Upper lobe of right lung (tissue), 1 donor: ENCODE measurements at places on chromosomes 16 and 17. TPM values are rescaled to one million over a fixed set of nuclear protein-coding genes. Genes with fewer than 3 reads are reported as not detected.
A peak's percentile ranks its signal among the peaks of the same experiment; 100 is the strongest.

Gene RAMP2
- 114 TPM for total RNA-seq

Gene TOM1L1
- 33.6 TPM for total RNA-seq

Gene SLC7A6
- 61.9 TPM for total RNA-seq

Gene OR1A1
- not detected for total RNA-seq

Gene AGRP
- total RNA-seq: 4.9 TPM

Gene SCARF1
- 48.5 TPM for total RNA-seq

Gene ADAD2
- total RNA-seq: 0.52 TPM

Gene TVP23A
- 0.69 TPM for total RNA-seq

Gene TCAP
- 5.3 TPM for total RNA-seq

Gene NPB
- 0.55 TPM for total RNA-seq

GRCh38 chr16:88534638-88535190 is 35.5 kb upstream of the ZC3H18 start:
- H3K36me3 ChIP-seq: no peaks in the 10 kb centered on the region
- DNase-seq: peak; percentile 82
- peaks cover 4% of the 10 kb centered on the region for H3K27me3 ChIP-seq

GRCh38 chr16:22272870-22273650 is 24.1 kb upstream of the POLR3E start:
- no peaks in the 10 kb centered on the region for H3K27me3 ChIP-seq
- H3K4me1 ChIP-seq: no peaks in the 10 kb centered on the region
- H3K36me3 ChIP-seq: peaks cover 90% of the 10 kb centered on the region
- no peak overlapping the region for H3K27ac ChIP-seq
- H3K4me3 ChIP-seq: no peak overlapping the region
- DNase-seq: no peak

DNA sequence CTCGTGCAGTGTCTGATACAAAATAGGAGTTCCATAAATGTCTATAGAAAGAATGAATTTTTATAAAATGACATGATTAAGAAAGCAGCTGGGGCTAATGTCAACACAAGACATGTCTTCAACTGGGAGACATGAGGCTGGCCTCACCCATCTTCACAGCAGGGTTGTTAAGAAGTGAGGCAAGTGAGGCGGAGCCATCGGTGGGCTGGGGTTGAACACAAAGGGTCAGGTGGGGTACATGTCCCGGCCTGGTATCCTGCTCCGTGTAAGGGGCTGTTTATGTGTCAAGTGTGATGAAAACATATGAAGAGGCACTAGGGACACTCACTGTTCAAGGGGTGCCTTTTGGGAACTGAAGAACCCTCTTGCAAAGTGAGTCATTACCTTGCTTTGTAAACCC is 22.1 kb downstream of the CDK5R1 start:
- no peak for DNase-seq

DNA sequence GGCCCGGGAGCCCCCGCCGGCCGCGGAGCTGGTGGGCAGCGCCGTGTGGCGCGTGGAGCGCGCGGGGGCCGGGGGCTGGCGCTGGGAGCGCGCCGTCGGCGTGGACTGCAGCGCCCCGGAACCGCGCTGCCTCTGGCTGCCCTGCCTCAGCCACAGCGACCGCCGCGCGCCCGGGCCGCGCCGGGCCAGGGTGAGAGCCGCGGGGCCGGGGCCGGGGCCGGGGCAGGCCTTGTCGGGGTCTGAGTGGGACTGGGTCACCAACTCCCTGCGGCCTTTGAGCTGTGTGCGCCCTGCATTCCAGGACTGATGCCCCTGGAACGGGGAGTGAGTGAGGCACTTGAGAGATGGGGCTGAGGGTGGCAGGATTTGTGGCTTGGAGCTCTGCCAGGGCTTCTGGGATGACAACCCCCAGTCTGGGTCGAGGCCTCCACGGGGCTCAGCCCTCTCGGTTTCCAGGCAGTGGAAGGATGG is 25.7 kb downstream of the ARHGAP23 start:
- DNase-seq: no peak
- peaks cover 39% of the 10 kb centered on the region for H3K4me1 ChIP-seq
- H3K27ac ChIP-seq: peak overlapping the region; percentile 70

GRCh38 chr17:43940630-43941029 is 1.6 kb downstream of the PPY start:
- DNase-seq: no peak
- H3K27me3 ChIP-seq: peaks cover 27% of the 10 kb centered on the region
- no peak overlapping the region for H3K4me3 ChIP-seq
- H3K36me3 ChIP-seq: no peaks in the 10 kb centered on the region

DNA sequence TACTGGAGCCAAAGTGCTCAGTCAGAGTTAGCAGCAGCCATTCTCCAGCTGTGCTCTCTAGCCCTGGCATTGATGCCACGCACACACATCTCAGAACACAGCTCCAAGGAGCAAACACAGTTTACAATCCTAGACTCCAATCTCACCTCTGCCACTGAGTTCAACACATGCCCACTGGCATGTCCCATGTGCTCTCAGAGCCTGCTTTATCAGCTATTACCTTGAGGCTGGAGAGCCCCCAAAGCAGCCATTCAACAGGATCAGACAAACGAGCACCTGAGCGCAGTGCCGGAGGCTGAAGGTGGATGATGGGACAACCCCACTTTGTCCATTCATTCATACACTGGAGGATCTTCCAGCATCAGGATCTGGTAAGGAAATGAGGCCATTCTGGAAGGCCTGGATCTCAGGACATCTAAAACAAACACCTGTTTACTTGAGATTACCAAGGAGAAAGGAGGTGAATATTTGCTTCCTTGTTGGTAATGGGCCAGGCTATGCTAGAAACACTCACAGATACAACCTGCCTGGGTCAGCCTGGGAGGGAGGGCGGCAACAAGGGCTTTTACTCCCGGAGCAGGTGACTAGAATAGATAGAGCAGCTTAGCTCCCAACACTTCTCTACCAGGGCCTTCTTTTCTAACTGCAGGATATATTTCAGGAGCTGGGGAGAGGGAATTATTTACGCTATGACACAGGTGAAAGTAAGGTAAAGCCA is 25.4 kb downstream of the RANBP10 start:
- H3K4me3 ChIP-seq: no peak overlapping the region
- H3K36me3 ChIP-seq: no peaks in the 10 kb centered on the region
- no peak overlapping the region for H3K27ac ChIP-seq
- no peaks in the 10 kb centered on the region for H3K4me1 ChIP-seq
- DNase-seq: no peak
- H3K27me3 ChIP-seq: no peaks in the 10 kb centered on the region

DNA sequence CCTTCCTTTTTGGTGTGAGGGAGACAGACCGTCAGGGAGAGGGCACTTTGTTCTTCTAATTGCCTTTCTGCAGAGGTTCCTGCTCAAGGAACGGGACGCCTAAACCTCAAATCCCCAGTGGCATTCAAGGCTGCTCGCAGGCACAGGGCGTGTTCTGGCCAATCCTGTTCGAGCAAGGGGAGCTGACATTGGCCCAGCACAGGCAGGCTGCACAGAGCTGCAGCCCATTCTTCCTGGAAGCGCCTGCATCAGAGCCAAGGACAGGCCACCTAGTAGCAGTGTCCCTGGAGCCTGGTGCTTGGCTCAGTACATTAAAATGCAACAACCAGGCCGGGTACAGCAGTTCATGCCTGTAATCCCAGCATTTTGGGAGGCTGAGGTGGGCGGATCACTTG is 72.2 kb upstream of the CREBBP start:
- peaks cover 23% of the 10 kb centered on the region for H3K4me1 ChIP-seq
- H3K36me3 ChIP-seq: no peaks in the 10 kb centered on the region
- H3K27ac ChIP-seq: no peak overlapping the region
- H3K4me3 ChIP-seq: no peak overlapping the region

DNA sequence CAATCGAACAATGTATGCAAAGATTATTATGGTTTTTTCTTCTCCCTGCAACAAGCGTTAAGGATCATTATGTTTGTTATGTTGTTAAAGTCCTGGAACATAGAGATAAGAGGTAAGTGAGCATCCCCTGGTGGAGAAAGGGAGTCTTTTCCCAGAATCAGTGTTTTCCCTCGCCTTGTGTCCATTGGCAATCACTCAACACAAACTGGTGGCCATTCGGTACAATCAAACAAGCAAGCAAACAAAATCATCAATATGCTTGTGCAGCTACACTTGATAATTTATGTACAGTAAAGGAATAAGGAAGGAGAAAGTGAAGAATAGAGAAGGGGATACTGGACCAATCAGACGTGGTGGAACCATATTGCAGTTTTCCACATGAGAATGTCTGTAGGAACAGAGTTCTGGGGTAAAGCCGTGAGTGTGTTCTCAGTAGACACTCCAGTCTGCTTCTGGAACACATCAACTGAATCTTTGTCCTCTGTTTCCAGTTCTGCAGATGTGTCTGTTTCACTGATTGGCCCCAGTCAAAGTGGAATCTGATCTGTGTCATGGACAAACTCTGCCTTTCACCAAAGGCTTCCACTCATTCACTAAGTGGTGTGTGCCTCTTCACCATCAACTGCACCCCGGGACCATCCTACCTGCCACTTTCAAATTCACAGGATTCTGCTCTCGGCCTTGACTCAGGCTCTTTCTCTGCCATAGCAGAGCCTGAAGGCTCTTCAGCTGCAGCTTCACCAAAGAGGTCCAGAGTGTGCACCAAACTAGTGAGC is 169.5 kb downstream of the AHSP start:
- H3K27ac ChIP-seq: no peak overlapping the region
- H3K4me3 ChIP-seq: no peak overlapping the region
- DNase-seq: no peak
- no peaks in the 10 kb centered on the region for H3K27me3 ChIP-seq

DNA sequence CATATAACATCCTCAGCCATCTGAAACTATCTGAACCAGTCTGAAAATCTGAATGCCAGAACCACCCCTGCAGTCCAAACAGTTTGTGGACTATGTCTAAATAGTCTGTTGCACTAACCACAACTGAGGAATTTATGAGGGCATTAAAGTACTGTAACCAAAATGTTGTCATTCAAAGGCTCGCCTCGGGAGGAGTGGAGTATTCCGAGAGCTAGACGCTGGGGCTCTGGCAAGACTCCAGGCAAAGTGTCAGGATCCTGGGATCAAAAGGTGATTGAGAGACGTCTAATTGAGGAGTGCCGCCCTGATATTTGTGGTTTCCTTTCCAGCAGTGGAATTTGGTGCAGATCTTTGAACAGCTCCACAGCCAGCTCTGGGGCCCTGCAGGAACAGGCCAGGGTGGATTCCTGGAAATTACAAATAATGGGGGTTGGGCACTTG is 142.9 kb upstream of the MYOCD start:
- H3K4me1 ChIP-seq: no peaks in the 10 kb centered on the region
- no peak for DNase-seq
- H3K36me3 ChIP-seq: no peaks in the 10 kb centered on the region
- no peak overlapping the region for H3K27ac ChIP-seq

- no peaks in the 10 kb centered on the region for H3K4me1 ChIP-seq
- peaks cover 6% of the 10 kb centered on the region for H3K27me3 ChIP-seq
- no peak overlapping the region for H3K4me3 ChIP-seq
- DNase-seq: no peak
- H3K27ac ChIP-seq: no peak overlapping the region
Observed at GRCh38 chr16:20383106-20384029, 21.2 kb downstream of the PDILT start.

- H3K27ac ChIP-seq: no peak overlapping the region
- no peak for DNase-seq
- H3K4me3 ChIP-seq: no peak overlapping the region
- H3K4me1 ChIP-seq: no peaks in the 10 kb centered on the region
- H3K36me3 ChIP-seq: peaks cover 39% of the 10 kb centered on the region
- H3K27me3 ChIP-seq: no peaks in the 10 kb centered on the region
Observed at GRCh38 chr16:67907397-67908180, 14.5 kb downstream of the PSKH1 start.

- peaks cover 28% of the 10 kb centered on the region for H3K4me1 ChIP-seq
- peak overlapping the region; percentile 90 for H3K27ac ChIP-seq
- no peaks in the 10 kb centered on the region for H3K27me3 ChIP-seq
- H3K4me3 ChIP-seq: peak overlapping the region; percentile 45
- peak; percentile 23 for DNase-seq
Observed at GRCh38 chr17:45372325-45372869, 55.6 kb upstream of the MAP3K14 start.

DNA sequence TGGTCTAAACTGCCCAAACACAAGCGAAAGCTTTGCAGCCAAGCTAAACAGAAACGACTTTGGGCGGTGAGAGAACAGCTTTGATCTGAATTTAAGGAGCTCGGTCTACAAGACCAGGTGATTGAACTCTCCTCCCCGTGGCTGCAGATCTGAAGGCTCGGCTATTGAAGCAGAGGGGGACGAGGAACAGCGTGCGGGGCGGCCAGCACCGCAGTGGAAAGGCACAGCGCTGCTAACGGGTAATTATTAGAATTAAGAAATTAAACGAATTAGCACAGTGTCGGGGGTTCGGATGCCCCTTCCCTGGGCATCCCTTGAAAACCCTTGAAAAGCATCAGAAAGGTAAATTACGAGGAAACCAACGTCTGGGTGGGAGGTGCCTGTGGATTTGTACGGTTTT is 431 bp downstream of the TEKT3 start:
- H3K27ac ChIP-seq: no peak overlapping the region
- peaks cover 6% of the 10 kb centered on the region for H3K4me1 ChIP-seq
- H3K36me3 ChIP-seq: no peaks in the 10 kb centered on the region
- H3K4me3 ChIP-seq: peak overlapping the region; percentile 60

DNA sequence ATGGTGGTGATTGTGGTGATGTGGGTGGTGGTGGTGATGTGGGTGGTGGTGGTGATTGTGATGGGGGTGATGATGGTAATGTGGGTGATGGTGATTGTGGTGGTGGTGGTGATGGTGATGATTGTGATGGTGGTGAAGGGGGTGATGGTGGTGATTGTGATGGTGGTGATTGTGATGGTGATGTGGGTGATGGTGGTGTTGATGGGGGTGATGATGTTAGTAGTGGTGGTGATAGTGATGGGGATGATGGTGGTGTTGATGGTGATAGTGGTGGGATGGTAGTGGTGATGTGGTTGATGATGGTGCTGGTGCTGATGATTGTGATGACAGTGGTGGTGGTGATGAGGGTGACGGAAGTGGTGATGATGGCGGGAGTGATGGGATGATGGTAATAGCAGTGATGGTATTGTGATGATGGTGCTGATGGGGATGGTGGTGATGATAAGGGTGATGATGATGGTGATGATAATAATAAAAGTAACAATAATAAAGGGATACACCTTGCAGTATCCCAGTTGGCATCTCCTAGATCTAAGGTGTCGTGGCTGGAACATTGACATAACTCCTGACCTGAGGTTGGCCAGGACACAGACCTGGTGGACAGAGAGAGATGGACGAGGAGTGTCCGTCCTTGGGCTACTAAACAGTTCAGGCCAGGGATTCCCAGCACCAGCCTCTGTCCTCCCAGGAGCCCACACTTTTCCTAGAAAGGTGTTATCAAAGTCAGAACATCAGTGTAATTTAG is 344.5 kb downstream of the SEC14L1 start:
- peaks cover 8% of the 10 kb centered on the region for H3K4me1 ChIP-seq
- no peak overlapping the region for H3K27ac ChIP-seq
- no peak overlapping the region for H3K4me3 ChIP-seq
- no peaks in the 10 kb centered on the region for H3K27me3 ChIP-seq
- H3K36me3 ChIP-seq: peaks cover 49% of the 10 kb centered on the region
- no peak for DNase-seq

- no peaks in the 10 kb centered on the region for H3K4me1 ChIP-seq
- no peak overlapping the region for H3K4me3 ChIP-seq
- no peak overlapping the region for H3K27ac ChIP-seq
- H3K36me3 ChIP-seq: no peaks in the 10 kb centered on the region
- no peak for DNase-seq
Observed at GRCh38 chr16:59566446-59566845, 832.3 kb upstream of the GOT2 start.
